GM04503 (cell line): ENCODE measurements at places on chromosomes 6 and 20.

DNA sequence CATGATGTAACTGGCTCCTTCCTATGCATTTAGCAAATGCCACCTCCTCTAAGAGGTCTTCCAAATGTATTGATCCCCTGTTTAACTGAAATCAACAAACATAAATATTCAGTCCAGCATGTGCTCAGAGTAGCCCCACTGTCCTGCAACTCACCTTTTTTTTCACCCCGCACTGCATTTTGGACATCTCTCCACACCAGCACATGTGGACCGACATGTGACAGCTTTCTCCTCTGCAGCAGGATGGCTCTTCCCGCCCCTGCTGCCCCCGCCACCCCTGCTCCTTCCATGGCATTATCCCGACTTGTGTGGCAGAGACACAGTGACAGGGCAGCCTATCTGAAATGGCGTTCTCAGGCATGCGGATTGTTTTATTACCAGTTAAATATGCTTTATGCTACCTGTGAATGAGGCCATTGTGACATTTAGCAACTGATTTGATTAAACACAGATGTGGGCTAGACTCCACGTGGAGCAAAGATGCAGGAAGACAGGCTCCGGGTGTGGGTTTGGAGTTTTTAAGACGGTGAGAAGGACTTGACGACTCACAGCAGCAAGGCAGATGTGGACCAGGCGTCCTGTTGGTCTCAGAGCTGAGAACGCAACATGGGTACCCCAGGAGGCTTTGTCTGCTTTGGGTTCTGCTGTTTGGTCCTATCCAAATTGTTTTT, 161.2 kb downstream of the EYA2 start:
- DNase-seq: peak; percentile 18

GRCh38 chr6:35611240-35611639, 77.5 kb downstream of the FKBP5 start:
- DNase-seq: peak; percentile 43

GRCh38 chr6:39931607-39932006, 2.7 kb downstream of the MOCS1 start:
- DNase-seq: no peak

DNA sequence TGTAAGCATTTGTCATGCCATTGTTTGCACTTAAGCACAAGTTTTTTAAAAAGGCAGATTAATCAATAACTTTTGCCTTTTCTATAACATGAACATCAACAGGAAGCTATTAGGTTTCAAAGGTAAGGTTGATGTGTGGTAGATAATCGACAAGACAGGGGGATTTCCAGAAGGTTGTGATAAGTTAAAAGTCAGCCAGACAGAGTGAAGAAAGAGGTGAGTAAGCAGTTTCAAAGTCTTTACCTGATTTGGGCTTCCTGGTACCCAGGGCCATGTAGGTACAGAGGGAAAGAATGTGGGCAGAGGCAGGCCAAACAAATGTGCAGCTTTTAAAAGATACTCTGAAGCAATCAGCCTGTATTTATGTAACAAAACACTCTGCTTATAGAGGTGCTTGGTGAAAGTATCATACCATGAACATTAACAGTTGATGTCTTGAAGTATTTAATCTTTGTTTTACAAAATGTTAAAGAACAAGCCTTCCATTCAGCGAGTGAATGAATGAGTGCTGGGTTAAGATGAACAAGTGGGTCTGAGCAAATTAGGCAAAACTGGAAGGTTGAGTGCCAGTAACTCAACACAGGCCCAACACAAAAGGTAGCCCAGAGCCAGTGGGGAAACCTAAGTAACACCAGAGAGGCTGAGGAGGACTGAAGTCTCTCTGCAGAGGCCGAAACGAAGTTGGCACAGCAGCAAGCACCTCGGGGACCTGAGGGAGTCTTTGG, 60.2 kb downstream of the LRRC1 start:
- DNase-seq: no peak

DNA sequence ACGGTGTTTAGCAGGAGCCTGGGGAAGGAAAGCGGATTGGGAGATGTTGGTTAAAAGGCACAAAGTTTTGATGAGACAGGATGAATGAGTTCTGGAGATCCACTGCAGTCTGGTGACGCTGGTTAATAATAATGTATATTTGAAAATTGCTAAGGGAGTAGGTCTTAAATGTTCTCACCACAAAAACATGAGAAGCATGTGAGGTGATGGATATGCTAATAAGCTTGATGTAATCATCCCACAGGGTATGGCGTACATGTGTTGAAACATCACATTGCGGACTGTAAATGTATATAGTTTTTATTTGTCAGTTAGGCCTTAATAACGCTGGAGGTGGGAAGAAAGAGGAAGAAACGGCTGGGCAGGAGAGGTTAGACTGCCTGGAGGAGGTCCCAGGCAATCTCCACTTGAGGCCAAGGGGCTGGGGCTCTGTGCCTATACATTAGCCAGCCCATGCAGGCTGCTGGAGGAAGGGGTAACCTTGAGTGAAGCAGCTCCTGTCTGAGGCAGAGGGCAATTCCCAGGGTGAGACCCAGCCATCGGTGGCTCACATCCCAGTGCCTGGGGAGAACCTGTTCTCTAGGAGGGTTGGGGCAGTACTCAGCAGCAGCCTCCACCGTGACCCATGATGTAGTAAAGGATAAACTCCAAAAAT, 188.2 kb upstream of the QKI start:
- no peak for DNase-seq

GRCh38 chr20:51624157-51624731, 81.7 kb upstream of the NFATC2 start:
- DNase-seq: no peak

DNA sequence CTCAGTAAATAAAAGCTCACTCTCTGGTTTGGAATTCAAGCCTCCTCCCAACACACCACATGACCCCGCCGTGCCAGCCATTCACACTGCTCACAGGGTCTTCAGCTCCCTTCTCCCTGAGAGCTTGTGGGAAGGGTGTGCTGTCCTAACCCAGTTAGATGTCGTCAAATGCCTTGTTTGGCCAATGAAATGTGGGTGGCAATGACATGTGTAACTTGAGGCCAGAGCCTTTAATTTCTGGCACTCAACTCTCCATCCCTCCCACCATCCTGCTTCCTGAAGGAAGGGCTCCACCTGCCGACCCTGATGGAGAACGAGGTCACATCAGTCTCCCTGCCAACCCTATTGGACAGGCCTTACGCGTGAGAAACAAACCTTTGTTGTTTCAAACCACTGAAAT, 224.5 kb upstream of the AGPAT4 start:
- DNase-seq: no peak

GRCh38 chr20:1423625-1424106, 30.8 kb upstream of the FKBP1A start:
- DNase-seq: no peak

- DNase-seq: no peak
Observed at GRCh38 chr6:157276134-157276532, 47.2 kb downstream of the TMEM242 start.

DNA sequence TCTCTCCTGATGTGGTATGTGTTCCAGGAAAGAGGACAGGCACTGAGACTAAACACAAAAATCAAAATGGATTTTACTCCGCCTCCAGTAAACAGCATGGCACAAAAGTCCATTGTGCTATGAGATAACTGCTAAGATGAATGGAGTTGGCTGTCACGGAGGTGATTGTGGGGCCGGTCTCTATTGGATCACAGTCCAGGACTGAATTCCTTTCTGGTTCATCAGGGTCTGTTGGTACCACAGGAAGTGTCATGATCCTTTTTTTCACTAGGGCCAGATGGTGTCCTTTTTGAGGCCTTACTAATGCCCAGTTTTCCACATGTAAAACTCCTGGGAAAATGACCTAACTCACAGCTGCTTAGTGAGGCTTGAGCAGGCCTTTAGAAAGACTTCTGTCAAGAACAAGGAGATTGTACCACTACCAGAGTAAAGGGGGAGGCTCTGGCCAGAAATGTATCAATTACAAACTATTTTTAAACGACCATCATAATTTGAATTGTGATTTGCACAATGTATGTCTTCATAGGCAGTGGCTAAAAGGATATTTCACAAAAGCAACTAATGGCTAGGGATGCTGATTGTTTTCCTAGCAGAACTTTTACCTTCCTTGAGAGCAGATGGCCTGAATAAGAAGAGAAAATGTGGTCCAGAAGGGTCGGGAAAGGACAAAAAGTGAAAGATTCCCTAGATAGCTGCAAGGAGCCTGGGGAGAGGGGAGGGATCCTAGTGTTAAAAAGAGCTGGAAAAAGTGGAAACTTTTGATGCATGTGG, 192.2 kb upstream of the POU3F2 start:
- peak; percentile 2 for DNase-seq

GRCh38 chr6:138028893-138029292, 78.3 kb downstream of the PERP start:
- DNase-seq: no peak

DNA sequence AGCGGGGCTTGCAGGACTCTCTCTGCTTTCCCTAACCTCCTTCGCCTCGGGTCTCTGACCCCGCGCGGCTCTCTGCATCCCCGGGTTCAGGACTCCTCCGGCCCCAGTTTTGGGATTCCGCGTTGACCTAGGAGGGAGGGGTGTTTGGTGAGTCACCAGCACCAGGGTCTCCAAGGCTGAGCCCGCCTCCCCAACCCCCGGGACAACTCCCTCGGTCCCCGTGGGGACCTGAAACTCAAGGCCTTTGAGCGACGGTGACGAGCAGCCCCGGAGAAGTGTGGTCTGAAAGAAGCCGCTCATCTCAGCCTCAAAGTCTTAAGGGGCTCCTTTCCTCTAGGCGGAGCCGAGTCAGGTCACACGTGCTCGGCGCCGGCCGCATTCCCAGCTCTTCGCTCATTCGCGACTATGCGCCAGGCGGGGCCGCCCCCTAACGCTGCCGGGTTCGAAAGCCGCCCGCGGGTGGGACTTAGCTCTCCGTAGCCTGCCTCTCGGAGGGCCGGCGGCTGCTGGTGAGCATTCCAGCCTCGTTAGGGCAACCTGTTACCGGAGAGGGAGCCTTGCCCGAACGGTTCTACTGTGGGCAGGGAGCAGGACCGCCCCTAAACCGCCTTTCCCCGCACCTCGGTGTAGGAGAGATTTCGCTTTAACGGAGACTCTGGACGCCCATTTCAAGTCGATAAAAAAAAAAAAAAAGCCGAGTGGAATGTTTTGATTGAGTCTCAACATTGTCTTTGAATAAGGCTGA, 3.0 kb upstream of the PRDM13 start:
- DNase-seq: no peak

GRCh38 chr6:1108198-1108597, 203.7 kb upstream of the FOXQ1 start:
- no peak for DNase-seq

DNA sequence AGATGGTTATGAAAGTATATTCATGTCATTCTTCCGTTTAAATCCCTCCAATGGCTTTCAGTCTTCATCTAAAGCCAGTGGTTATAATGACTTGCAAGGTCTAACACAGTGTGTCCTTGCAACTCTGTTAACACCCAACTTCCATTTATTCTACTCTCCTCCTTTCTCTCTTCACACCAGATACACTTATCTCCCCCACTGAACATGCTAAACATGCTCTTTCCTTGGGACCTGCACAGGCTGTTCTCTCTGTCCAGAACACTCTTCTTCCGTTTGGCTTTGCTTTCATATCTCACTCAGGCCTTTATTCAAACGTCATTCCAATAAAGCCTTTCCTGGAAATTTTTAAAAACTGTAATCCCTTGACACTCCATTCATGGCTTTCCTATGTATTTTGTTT, 91.5 kb downstream of the EPHA7 start:
- no peak for DNase-seq
